ENCODE measurements at places on chromosomes 1 and 21. TPM values are rescaled to one million over a fixed set of nuclear protein-coding genes. Genes with fewer than 3 reads are reported as not detected.

- DNase-seq: no peak
- H3K4me1 ChIP-seq: no peaks in the 10 kb centered on the region
- peaks cover 7% of the 10 kb centered on the region for H3K36me3 ChIP-seq
- no peak overlapping the region for H3K27ac ChIP-seq
- H3K4me3 ChIP-seq: no peak overlapping the region
- no peaks in the 10 kb centered on the region for H3K27me3 ChIP-seq
Measured at GRCh38 chr1:12191242-12192032, 24.6 kb downstream of the TNFRSF1B start.

GRCh38 chr1:35886577-35887431 lies 3.8 kb downstream of the AGO1 start:
- H3K27ac ChIP-seq: no peak overlapping the region
- no peak for DNase-seq
- peaks cover 9% of the 10 kb centered on the region for H3K4me1 ChIP-seq
- no peaks in the 10 kb centered on the region for H3K27me3 ChIP-seq
- H3K4me3 ChIP-seq: no peak overlapping the region

- no peak overlapping the region for H3K4me3 ChIP-seq
- H3K27ac ChIP-seq: no peak overlapping the region
- no peak for DNase-seq
- no peaks in the 10 kb centered on the region for H3K4me1 ChIP-seq
Measured at GRCh38 chr1:212212906-212213305, 72.3 kb upstream of the PPP2R5A start.

Gene DCDC2B
- total RNA-seq: not detected

GRCh38 chr1:187714470-187714869 lies 885.7 kb downstream of the PLA2G4A start:
- no peak overlapping the region for H3K27ac ChIP-seq
- no peak overlapping the region for H3K4me3 ChIP-seq
- no peaks in the 10 kb centered on the region for H3K27me3 ChIP-seq

Gene EFNA4
- 9.4 TPM for total RNA-seq

Gene DISC1
- 23.5 TPM for total RNA-seq

- no peaks in the 10 kb centered on the region for H3K36me3 ChIP-seq
- no peaks in the 10 kb centered on the region for H3K4me1 ChIP-seq
- H3K27ac ChIP-seq: no peak overlapping the region
- no peak overlapping the region for H3K4me3 ChIP-seq
- H3K27me3 ChIP-seq: no peaks in the 10 kb centered on the region
Measured at GRCh38 chr1:78913950-78914349, 92.6 kb downstream of the ADGRL4 start.

- no peaks in the 10 kb centered on the region for H3K27me3 ChIP-seq
- no peak overlapping the region for H3K27ac ChIP-seq
- H3K36me3 ChIP-seq: no peaks in the 10 kb centered on the region
- no peak overlapping the region for H3K4me3 ChIP-seq
- H3K4me1 ChIP-seq: no peaks in the 10 kb centered on the region
Measured at GRCh38 chr1:77316966-77317365, 35.1 kb downstream of the AK5 start.

DNA sequence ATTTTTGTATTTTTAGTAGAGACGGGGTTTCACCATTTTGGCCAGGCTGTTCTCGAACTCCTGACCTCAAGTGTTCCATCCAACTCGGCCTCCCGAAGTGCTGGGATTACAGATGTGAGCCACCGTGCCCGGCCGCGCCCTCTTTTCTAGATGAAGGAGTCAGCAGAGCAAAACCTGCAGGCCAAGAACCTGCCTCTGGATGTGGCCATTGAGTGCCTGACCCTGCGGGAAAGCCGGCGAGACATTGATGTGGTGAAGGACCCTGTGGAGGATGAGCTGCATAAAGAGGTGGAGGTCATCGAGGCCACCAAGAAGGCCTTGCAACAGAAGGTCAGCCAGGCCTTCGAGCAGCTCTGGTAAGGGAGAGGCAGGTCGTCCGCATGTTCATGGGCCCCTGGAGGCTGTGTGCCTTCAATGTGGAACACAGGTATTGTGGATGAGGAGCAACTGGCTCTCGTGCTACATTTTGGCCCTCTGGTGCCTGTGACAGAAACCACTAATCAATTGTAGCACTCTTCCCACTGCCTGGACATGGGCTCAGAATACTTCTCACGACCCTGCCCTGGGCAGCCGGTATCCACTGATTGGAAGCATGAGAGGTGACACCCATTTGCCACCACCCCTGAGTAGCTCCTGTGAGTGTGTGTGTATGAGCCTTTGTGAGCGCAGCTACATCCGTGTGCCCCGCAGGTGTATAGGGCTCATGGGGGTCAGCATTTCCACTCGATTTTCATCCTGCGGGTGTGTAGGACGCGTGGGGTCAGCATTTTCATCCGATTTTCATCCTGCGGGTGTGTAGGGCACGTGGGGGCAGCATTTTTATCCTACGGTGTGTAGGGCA lies 2.0 kb downstream of the TEKT2 start:
- peaks cover 6% of the 10 kb centered on the region for H3K36me3 ChIP-seq
- DNase-seq: no peak
- no peak overlapping the region for H3K4me3 ChIP-seq

- no peaks in the 10 kb centered on the region for H3K36me3 ChIP-seq
- H3K27me3 ChIP-seq: no peaks in the 10 kb centered on the region
- no peak overlapping the region for H3K4me3 ChIP-seq
- no peak overlapping the region for H3K27ac ChIP-seq
- H3K4me1 ChIP-seq: peaks cover 15% of the 10 kb centered on the region
Measured at GRCh38 chr1:159068886-159069285, 7.7 kb downstream of the AIM2 start.

Gene VANGL2
- not detected for total RNA-seq

DNA sequence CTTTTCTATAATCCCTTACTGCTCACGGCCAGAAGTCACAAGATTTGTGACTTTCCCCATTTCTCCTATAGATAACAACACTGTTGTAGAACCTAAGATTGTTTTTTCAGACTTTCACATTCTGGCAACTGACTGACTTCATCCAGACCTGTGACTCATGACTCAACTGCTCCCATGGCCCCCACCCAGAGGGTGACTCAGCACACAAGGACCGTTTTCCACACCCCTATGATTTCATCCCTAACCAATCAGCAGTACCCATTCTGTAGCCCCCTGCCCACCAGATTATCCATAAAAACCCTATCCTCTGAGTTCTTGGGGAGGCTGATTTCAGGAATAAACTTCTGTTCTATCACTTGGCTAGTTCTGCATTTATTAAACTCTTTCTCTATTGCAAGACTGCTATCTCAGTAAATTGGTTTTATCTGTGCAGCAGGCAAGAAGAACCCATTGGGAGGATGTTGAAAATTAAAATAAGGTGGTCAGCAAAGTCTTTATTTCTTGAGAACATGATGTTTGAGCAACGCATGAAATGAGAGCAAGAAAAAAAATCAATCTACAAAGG lies 79.7 kb downstream of the NGF start:
- no peaks in the 10 kb centered on the region for H3K36me3 ChIP-seq
- H3K27ac ChIP-seq: no peak overlapping the region
- H3K4me1 ChIP-seq: no peaks in the 10 kb centered on the region
- no peaks in the 10 kb centered on the region for H3K27me3 ChIP-seq
- no peak for DNase-seq

- no peak for DNase-seq
- H3K27ac ChIP-seq: no peak overlapping the region
- no peaks in the 10 kb centered on the region for H3K36me3 ChIP-seq
- H3K27me3 ChIP-seq: no peaks in the 10 kb centered on the region
- H3K4me3 ChIP-seq: no peak overlapping the region
Measured at GRCh38 chr1:207890136-207890738, 20.7 kb downstream of the CD34 start.

- H3K27ac ChIP-seq: no peak overlapping the region
- no peak for DNase-seq
- no peaks in the 10 kb centered on the region for H3K27me3 ChIP-seq
- H3K36me3 ChIP-seq: no peaks in the 10 kb centered on the region
Measured at GRCh38 chr1:160731990-160732389, 7.1 kb upstream of the SLAMF7 start.

GRCh38 chr1:151294742-151295462 lies 12.8 kb downstream of the ZNF687 start:
- no peak overlapping the region for H3K27ac ChIP-seq
- H3K36me3 ChIP-seq: peaks cover 16% of the 10 kb centered on the region
- H3K4me1 ChIP-seq: no peaks in the 10 kb centered on the region

- H3K4me3 ChIP-seq: no peak overlapping the region
- H3K27ac ChIP-seq: no peak overlapping the region
- no peaks in the 10 kb centered on the region for H3K4me1 ChIP-seq
- H3K27me3 ChIP-seq: no peaks in the 10 kb centered on the region
Measured at GRCh38 chr1:7474786-7475502, 296.2 kb upstream of the VAMP3 start.

DNA sequence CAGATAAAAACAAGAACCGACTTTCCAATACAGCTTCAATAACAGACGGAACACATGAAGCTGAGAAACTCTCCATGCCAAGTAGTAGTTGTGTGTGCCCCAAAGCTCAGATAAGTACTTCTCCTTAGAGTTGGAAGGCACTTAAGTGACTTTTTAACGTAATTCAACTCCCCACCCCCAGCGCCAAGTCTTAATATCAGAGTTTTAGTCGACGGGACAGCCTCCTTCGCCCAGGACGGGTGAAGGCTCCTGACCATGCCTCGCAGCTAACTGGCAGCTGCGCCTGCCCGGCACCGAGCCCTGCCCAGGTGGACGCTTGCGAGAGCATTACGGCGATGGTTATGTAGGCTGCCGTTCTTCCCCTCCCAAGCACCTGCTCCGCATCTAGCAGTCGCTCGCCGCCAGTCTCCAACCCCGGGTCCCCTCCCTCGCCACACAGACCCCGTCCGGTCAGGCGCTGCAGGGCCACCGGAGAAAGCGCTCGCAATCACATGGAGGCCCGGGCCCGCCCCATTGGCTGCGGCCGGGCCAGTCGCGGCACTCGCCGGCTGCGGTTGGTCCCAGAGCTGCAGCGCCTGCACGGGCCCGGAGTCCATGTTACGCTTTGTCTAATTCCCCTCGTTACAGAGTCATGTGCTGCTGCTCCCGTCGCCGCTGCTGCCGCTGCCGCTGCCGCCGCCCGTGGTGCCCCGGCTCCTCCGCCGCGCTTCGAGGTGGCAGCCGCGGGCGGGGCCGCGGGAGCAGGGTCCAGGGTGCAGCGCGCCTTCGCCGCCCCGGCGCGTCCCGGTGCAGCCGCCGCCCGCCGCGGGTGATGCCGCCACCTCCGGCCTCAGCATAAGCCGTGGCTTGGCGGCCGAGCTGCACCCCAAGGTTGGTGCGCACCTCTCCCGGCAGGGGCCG lies at the start of gene LRRC8D:
TSS of gene LRRC8D (plus strand) at position 611 of the 900 bp plus-strand sequence. CDS start 112,037 bp downstream, outside the sequence.
- H3K4me3 ChIP-seq: peak within 1 kb of the TSS; percentile 84
- peaks cover 7% of the 10 kb centered on the region for H3K4me1 ChIP-seq
- H3K27ac ChIP-seq: peak within 1 kb of the TSS; percentile 66
- peaks cover 4% of the 10 kb centered on the region for H3K36me3 ChIP-seq
- DNase-seq: peak; percentile 46

DNA sequence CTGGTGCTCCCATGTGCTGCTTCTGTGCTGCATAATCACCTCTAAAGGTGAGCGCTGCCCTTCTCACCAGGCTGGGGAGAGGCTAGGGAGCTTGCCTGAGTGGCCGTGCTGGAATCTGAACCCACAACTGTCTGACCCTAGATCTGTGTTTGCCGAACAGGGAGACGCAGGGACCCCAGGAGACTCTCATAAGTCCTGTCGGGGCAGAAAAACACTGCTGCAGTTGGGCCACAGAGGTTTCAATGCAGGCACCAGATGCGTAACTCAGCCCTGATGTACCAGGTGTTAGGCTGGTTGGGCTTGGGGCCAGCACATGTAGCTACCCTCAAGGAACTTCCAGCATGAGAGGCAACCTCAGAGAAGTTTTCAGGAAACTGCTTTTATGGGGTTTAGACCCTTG lies 49.5 kb upstream of the DMRTB1 start:
- H3K4me3 ChIP-seq: no peak overlapping the region
- no peak overlapping the region for H3K27ac ChIP-seq
- no peaks in the 10 kb centered on the region for H3K36me3 ChIP-seq
- peaks cover 19% of the 10 kb centered on the region for H3K4me1 ChIP-seq
- no peak for DNase-seq
- H3K27me3 ChIP-seq: no peaks in the 10 kb centered on the region

Gene TSACC
- total RNA-seq: not detected

DNA sequence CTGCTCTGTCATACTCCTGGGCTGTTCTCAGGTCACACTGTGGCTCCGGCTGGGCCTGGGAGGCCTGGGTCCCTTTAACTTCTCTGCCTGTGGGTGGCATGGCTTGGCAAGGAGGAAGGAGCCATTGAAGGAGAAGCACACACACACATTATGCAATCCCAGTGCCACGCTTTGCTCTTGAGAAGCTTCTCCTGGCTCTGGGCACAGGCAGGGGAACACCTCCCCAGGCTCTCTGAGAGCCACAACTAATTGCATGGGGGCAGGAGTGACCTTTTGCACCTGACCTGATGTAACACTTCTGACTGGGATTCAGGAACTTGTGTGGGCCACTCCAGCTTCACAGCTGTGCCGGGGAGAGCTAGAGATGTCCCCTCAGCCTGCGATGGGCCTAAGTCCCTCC lies 23.1 kb downstream of the LGR6 start:
- no peak overlapping the region for H3K27ac ChIP-seq
- no peaks in the 10 kb centered on the region for H3K4me1 ChIP-seq
- H3K36me3 ChIP-seq: no peaks in the 10 kb centered on the region
- DNase-seq: no peak
- H3K4me3 ChIP-seq: no peak overlapping the region
- peaks cover 6% of the 10 kb centered on the region for H3K27me3 ChIP-seq

DNA sequence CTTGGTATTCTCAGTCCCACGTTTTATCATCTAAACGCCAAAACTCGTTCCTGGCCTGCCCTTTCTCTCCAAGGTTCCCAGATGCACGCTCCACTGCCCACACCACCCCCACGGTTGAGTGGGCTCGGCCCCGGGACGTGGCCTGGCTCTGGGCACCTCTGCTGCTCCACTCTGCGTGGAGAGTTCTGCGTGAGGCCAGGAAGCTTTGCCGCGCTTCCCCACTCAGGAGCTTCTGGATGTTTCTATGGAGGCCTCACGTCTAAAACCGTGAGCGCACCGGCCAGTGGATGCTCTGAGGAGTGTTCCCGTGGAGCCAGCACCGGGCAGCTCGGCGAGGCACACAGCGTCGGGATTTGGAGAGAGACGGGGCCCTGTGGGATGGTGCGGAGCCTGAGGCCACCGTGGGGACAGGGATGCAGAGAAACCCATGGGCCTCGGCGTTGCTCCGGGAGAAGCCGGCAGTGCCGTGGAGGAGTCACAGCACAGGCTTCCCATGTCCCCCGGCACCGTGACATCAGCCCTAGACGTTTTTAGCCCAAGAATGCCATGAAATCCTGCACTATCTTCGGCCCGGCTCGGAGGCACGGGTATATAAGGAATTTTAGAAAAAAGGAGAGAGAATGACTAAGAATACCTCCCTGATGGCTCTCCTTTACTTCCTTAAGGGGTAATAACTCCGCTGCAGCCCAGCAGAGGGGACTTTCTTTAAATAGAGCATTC lies 125.9 kb downstream of the PRDM16 start:
- H3K4me1 ChIP-seq: no peaks in the 10 kb centered on the region
- H3K27ac ChIP-seq: no peak overlapping the region
- no peak for DNase-seq
- no peak overlapping the region for H3K4me3 ChIP-seq
- no peaks in the 10 kb centered on the region for H3K27me3 ChIP-seq

All from naive thymus-derived CD4-positive, alpha-beta T cell (primary cell).